ENCODE measurements at places on chromosomes 3 and 15. TPM values are rescaled to one million over a fixed set of nuclear protein-coding genes. Genes with fewer than 3 reads are reported as not detected.

NBEAL2 gene
- 16.9 TPM for total RNA-seq

PCLAF gene
- 5.9 TPM for total RNA-seq

RLBP1 gene
- 2.2 TPM for total RNA-seq

ZPLD1 gene
- not detected for total RNA-seq

TMEM42 gene
- total RNA-seq, result 5.3 TPM

CLDN18 gene
- total RNA-seq, result not detected

ATP13A5 gene
- 0.63 TPM for total RNA-seq

A4GNT gene
- total RNA-seq, result not detected

TEX55 gene
- total RNA-seq, result not detected

CAMK2N2 gene
- 3.4 TPM for total RNA-seq

OGG1 gene
- 113 TPM for total RNA-seq

PLAAT1 gene
- 7.8 TPM for total RNA-seq

RTP1 gene
- total RNA-seq, result 0.31 TPM

PAK6 gene
- 16.0 TPM for total RNA-seq

LSAMP gene
- total RNA-seq, result 91.4 TPM

EIF4G1 gene
- total RNA-seq, result 118 TPM

PODXL2 gene
- 206 TPM for total RNA-seq

MYO1E gene
- 17.2 TPM for total RNA-seq

SNX22 gene
- 9.7 TPM for total RNA-seq

TMEM212 gene
- total RNA-seq, result not detected

Data from parietal lobe (tissue), 2 donors.